ENCODE measurements at places on chromosomes 2 and 18.
A peak's percentile ranks its signal among the peaks of the same experiment; 100 is the strongest.

DNA sequence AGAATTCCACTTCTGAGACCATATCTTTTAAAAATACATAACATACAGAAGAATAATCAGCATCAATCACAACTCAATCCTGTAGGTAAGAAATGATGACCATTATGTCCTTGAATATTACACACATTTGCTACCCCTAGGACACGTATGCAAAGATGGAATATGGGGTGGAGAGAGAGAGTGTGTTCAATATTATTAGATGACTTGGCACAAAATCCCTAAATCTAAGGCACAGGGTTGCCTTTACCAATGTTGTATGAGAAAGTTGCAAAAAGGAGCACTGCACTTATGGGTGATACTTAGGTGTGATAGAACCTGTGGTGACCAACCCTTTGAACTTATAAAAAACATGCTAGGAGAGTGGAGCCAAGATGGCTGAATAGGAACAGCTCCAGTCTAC is 326.2 kb upstream of the FSHR start:
- no peak for DNase-seq

DNA sequence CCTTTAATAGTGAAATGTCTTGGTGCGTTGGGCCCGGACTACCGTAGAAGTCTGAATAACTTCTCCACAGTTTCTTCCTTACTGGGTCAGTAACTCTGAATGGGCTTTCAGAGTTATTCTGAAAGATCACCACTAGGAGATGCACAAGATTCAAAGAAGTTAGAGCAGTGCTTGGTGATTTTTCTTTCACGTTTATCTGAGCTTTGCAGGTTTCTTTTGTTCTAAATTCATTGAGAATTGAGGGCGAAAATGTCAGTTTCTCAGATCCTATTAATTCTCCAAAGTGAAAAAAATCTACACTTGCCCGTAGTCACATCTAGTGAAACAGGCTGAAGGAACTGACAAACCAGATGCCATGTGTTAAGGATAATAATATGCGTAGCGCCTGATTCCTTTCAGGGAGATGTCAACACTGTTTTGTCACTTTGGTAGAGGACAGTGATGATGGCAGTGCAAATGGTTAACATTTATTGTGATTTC is 70.1 kb downstream of the QPCT start:
- no peak for DNase-seq

DNA sequence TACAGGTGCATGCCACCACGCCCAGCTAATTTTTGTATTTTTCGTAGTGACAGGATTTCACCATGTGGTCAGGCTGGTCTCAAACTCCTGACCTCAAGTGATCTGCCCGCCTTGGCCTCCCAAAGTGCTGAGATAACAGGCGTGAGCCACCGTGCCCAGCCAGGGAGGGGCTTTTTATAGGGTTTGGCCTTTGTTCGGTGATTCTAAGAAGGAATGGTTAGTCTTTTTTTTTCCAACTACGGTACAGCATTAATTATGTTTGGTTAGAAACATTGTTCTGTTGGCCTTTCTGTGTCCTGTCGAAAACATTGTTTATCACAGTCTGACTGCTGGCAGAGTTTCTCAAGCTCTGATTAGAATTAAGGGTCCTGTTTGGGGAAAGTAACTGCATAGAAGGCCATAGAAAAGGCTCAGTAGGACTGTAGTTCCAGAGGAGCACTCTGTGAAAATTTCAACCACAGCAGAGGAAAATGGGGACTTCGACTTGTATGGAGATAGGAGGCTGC is 19.3 kb upstream of the SMCHD1 start:
- no peak for DNase-seq

DNA sequence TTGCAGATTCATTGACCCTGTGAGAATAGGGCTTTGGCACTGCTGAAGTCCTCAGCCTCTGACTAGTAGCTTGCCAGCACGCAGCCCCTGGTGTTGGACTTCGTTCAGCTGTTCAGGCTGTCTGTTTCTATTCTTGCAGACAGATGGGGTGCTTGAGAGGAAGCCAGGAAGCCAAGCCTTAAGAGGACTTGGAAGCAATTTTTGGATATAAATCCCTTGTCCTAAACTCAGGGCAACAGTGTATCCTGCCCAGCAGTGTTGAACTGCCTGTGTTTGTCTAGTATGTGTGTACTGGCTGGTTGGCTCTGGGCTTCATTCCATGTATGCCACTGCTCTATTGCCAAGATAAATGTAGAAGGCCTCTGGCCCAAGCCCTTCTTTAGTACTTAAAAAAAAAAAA is 108.6 kb downstream of the COMMD1 start:
- peak; percentile 37 for DNase-seq

GRCh38 chr2:41717839-41718238 is 330.0 kb upstream of the PKDCC start:
- no peak for DNase-seq

GRCh38 chr2:29056452-29056851 is 17.9 kb downstream of the PCARE start:
- no peak for DNase-seq

GRCh38 chr2:233801357-233802131 is 23.4 kb downstream of the MROH2A start:
- DNase-seq: no peak

DNA sequence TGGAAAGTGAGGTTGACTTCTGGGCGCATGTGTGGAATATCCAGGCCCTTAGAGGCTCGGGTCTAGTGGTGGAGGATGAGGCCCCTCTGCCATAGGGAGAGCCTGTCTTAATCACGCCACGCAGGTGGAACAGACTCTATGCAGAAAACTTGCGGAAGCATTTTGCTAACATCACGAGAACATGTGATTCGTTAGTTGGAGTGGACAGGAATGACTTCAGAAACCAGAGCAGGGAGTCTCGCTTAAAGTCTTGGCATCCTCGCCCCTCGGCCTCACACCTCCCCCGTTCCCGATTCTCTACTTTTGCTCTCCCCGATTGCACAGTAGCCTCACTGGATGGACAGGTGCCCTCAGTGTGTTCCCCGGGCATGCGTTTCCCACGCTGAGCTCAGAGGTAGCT is 333.4 kb downstream of the GBX2 start:
- DNase-seq: no peak

- DNase-seq: no peak
Observed at GRCh38 chr2:133004623-133005022, 334.6 kb upstream of the LYPD1 start.

GRCh38 chr2:227834916-227835650 is 21.4 kb downstream of the CCL20 start:
- DNase-seq: no peak

DNA sequence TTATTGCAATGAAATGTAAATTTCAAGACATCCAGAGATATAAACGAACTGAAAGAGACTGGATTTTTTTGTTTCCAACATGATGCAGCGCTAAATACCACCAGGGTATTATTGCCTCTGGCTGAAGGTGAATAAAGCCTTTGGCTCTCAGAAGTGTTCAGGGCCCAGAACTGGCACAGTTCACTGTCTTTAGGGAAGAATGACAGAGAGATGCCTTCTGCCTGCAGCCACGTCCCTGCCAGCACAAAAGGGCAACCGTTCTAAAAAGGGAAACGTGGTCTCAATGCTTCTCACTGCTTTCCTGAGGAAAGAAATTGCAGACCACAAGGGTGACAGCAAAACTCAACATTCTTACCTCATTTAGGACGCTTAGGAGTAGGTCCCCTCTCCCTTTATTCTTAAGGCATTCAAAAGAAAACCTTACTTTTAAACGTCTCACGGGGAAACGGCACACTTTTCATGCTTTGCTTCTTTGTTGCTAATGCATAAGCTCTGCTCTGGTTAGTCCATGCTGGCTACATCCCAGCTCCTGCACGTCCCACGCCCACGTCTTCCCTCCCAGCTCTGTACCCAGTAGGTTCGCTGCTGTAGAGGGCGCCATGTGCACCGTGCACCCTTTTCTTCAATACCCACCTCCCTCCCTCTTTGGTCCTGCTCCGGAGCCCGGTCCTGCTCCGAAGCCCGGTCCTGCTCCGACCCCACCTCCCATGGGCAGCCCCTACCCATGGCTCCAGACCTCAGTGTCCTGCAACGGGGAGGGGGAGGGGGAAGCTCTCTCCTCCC is 171.0 kb downstream of the HRH4 start:
- no peak for DNase-seq

- DNase-seq: no peak
Observed at GRCh38 chr2:152694161-152694661, 23.1 kb downstream of the PRPF40A start.

DNA sequence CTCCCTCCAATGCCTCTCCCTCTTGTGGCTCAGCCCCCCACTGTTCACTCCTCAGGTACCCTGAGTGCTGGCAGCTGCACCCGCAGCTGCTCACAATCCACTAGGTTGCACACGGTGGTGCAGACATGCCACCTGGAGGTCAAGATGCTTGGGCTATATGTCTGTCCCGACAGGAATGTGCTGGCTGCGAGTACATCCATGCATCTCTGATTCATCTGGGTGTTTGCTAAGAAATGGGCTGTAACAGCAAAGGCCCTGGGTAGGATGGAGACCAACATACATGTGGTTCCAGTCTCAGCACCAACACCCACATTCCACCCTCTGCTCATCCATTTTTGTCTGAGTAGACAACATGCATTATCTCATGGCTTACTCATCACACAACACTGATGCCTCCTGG is 31.3 kb downstream of the ANKMY1 start:
- no peak for DNase-seq

- DNase-seq: peak; percentile 85
Observed at GRCh38 chr18:80245781-80246444, 1.4 kb downstream of the PARD6G start.

- DNase-seq: no peak
Observed at GRCh38 chr2:218970894-218971293, 11.4 kb downstream of the CDK5R2 start.

DNA sequence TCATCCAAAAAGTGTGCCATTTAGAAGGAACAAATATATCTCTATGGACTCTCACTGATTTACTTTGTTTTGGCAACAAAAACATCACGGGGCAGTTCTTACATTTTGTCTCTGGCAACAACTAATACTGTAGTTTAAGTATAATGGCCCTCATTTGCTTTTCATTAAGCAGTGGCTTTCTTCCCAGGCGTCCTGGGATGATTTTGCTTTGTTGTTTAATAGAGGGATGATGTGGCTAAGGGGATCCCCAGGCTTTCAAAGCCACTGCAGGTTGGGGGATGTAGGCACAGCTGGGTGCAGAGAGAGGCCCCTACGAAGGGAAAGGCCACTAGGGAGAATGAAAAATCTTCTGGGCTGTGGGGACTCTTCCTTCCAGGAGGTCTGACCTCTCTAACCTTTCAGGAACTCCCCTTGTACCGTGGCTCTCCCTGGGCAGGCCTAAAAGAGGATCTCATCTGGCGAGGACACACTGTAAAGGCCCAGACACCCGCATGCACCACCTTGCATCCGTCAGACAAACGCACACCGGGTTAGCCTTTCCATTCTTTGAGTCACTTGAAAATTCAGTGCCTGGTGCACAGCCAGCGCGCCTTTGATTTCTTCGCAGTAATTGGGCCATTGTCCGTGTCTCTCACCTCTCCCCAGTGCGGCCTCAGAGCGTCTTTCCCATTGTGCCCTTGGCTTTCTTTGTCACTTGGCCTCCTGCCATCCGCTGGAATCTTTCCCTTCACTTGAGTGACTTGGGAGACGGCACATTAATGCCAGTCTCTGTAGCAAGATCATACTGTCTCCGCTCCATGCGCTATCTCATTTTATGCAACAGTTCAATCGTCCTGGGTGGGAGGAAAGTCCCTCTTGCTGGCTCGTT is 40.3 kb upstream of the AFF3 start:
- no peak for DNase-seq

DNA sequence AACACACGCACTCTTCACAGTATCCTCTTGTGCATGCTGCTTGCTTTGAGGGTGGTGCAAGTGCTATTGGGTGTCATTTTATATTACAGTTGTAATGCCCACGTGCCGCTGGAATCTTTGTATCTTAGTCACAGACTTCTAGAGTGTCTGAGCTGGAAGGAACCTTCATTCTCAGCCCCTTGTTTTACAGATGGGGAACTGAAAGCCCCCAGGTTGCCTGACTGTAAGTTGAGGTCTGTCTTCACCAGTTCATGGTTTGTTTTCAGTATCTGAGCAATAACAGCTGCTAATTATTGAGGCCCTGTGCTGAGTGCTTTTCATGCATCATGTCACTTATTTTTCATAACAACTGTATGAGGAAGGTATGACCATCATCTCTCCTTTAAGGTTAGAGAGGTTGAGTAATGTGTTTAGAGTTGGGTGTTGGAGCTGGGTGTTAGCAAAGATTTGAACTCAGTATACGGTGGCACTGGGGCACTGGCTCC is 77.0 kb downstream of the PRKCE start:
- DNase-seq: no peak

- DNase-seq: no peak
Observed at GRCh38 chr2:231382116-231382515, 13.4 kb upstream of the B3GNT7 start.

- no peak for DNase-seq
Observed at GRCh38 chr2:118183381-118183780, 95.1 kb downstream of the INSIG2 start.

Data from posterior cingulate gyrus (tissue), 11 donors.